ENCODE measurements at places on chromosomes 2 and 18.

DNA sequence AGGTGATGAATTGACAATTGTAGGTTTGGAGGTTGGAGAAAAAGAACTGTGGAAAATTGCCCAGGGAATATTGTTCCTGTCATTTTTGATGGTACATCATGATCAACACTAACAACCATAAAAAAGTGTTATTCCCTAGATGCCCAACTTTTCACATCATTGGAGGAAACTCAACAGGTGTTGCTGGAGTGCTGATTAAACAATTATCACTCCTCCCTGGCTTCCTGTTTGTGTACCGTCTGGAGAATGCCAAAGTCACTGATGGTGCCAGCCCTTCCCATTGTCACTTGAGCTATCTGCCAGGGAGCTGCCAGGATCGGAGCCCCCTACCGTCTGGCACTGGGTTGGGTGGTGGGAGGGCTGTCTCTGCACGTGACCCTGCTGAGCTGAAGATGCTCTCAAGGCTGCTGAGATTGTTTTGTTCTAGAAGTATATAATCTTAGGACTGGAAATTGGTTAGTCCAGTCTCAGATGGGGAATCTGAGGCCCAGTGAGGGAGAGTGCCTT, 156.9 kb downstream of the PRKCE start:
- no peak for DNase-seq

GRCh38 chr18:11842562-11842961, 8.7 kb upstream of the CHMP1B start:
- no peak for DNase-seq

DNA sequence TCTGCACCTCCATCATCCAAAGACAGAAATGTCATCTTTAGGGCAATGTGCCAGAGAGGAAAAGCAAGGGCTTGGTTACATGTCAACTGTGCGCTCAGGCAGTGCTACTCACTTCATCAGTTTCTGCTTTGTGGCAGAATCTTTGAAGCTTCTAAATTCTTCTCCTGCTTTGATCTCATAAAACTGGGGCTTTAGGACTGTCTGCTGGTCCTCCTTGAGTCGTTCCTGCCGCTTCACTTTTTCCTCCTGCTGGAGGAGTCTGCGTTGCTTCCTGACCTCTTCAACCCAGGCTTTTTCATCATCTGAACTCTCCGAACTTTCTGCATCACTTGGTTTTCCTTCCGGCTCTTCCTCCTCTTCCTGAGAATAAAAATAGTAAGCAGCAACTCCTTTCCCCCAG, 100.8 kb downstream of the NOL10 start:
- no peak for DNase-seq

DNA sequence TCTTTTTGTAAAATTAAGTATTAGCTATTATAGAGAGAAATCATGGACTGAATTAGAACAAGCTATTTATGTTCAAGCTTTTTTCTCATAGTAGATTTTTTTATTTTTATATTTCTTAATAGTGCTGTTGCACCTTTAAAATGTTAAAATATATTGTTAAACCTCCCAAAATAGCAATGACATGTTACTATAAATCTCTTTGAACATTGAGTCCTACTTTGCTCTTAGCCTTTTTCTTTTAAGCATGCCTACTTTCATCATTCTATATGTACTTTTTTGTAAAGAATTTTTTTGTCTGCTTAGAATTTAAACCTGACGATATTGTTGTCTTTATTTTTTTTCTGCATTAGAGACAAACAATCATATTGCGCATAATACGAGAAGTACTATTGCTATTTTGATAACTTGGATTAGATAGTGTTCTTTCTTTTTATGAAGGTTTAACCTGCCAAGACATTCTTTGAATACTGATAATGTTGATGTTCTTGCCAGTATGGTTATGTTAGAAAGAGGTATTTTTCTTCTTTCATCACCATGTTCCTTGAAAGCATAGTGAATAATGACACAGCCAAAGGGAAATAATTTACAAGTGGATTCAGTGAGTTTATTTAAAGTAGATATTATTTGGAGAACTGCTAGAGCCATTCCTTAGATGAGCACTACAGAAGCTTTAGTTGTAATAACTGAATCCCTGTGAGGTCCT, 40.6 kb downstream of the PMS1 start:
- no peak for DNase-seq

GRCh38 chr2:113974727-113975126, 84.8 kb downstream of the ACTR3 start:
- no peak for DNase-seq

- peak; percentile 21 for DNase-seq
These were observed 18.9 kb upstream of the THOC1 start for GRCh38 chr18:286515-287310.
